ENCODE measurements at places on chromosomes 4 and X.
A peak's percentile ranks its signal among the peaks of the same experiment; 100 is the strongest.

DNA sequence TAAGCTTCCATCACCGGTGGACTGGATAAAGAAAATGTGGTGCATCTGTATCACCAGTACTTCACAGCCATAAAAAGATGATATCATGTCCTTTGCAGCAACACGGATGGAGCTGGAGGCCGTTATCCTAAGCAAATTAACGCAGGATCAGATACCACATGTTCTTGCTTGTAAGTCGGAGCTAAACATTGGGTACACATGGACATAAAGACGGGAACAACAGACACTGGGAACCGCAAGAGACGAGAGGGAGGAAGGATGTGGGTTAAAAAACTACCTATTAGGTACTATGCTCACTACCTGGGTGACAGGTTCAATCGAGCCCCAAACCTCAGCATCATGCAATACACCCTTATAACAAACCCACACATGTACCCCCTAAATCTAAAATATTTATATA is 16.3 kb upstream of the IDS start:
- no peak for DNase-seq

GRCh38 chr4:140781596-140781995 is 25.4 kb upstream of the TBC1D9 start:
- no peak for DNase-seq

GRCh38 chr4:183621875-183622274 is 37.1 kb downstream of the RWDD4 start:
- no peak for DNase-seq

DNA sequence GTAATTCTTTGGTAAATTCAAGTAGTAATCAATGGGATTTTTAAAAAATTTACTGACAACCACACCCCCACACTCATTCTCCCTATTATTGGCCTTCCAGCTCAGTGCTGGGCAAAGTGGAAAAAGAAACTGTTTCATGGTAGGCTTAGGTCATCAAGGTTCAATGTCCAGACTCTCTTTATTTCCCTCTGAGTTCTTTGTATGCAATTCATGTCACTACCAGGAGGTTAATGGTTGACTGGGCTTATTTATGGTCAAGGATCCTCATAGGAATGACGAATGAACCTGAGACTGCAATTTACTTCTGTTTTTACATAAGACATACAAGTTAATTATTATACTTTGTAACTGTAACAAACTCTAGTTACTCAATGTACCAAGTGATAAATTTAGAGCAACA is 403.2 kb downstream of the KLHL13 start:
- no peak for DNase-seq

GRCh38 chr4:112093636-112094202 is 51.5 kb upstream of the FAM241A start:
- DNase-seq = no peak

GRCh38 chrX:11724122-11725017 is 33.7 kb upstream of the MSL3 start:
- DNase-seq = peak; percentile 50

GRCh38 chrX:40097141-40097503 is 636 bp downstream of the BCOR start:
- DNase-seq = peak; percentile 17

GRCh38 chrX:120604361-120604782 is 471 bp downstream of the MCTS1 start:
- DNase-seq = peak; percentile 18

- peak; percentile 88 for DNase-seq
These were observed 278.0 kb upstream of the BOD1L1 start for GRCh38 chr4:13905543-13905942.

DNA sequence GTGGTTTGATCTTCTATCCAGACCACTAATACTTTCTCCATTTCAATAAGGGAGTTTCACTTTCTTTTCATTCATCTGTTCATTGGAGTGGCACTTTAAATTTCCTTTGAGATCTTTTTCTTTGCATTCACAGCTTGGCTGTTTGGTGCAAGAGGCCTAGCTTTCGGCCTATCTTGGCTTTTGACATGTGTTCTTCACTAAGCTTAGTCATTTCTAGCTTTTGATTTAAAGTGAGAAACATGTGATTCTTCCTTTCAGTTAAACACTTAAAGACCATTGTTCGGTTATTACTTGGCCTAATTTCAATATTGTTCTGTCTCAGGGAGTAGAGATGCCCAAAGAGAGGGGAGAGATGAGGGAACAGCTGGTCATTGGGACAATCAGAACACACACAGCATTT is 24.3 kb downstream of the CXCL13 start:
- DNase-seq = no peak

DNA sequence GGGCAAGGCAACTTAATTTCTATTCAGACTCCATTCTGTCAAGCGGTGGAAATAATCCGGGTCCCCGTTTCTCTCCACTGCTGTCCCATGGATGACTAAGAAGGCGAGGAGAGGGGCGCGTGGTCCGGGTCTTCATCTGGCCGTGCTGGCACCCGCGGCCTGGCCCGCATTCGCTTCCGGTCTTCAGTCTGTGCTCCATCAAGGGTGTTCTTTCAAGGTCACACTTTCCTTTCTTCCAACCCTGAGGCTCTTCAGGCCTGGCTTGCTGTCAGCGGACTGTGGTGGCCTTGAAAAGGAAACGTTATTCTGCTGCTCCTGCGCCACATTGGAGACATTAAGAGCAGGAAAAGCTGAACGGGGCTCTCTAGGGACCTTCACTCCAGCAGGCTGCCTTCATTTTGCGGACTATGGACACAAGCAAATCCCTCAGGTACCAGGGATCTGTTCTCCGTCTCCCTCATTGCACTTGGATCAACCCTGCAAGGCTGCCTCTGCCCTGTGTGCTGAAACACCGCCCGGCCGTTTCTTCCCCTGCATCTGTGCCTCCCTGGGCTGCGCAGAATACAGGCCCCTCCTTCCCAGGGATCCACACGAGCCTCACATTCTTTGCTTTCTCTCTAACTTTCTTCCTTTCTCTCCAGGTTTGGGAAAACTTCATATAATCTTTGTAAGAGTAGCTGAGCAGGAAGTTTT is 5.7 kb upstream of the SLC25A4 start:
- DNase-seq = no peak

DNA sequence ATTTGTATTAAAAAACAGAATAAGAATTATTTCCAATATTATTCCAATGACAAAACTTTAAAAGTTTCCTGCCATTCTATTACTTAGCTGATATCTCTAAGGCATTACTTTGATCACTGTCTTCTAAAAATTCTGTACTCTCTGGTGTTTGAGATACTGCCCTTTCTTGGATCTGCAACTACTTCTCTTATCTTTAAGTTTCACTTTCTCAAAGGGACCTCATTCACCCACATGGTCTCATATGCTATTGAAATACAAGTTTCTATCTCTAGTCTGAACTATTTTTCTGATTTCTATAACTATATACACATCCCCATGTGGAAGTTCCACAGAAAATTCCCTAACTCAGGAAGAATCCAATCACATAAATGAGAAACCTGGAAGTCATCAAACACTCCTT is 22.2 kb downstream of the TMPRSS11E start:
- no peak for DNase-seq

GRCh38 chr4:139643042-139643895 is 22.4 kb upstream of the MGST2 start:
- DNase-seq = no peak

- DNase-seq = peak; percentile 86
These were observed at the start of gene UBQLN2 for GRCh38 chrX:56563231-56564161. Gene UBQLN2, plus strand, starts transcription at chrX:56563627. Its CDS starts 247 bp downstream, at chrX:56563874.

DNA sequence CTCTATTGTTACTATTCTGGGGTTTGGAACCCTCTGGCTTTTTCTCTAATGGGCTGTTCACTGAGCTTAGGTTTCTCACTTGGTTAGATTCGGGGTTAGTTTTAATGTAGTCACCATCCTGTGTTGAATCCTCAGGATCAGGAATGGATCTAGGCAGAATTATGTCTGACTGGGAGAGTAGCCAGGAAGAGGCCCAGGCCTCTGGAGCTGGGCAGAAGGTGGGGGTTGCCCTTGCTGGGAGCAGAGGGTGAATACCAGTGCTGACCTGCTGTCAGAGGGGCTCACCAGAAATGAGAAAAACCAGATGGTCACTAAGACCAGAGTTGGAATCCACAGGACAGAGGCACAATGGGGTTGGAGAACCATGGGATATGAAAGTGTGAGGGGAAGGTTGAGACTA is 126.6 kb upstream of the SLC4A4 start:
- no peak for DNase-seq

DNA sequence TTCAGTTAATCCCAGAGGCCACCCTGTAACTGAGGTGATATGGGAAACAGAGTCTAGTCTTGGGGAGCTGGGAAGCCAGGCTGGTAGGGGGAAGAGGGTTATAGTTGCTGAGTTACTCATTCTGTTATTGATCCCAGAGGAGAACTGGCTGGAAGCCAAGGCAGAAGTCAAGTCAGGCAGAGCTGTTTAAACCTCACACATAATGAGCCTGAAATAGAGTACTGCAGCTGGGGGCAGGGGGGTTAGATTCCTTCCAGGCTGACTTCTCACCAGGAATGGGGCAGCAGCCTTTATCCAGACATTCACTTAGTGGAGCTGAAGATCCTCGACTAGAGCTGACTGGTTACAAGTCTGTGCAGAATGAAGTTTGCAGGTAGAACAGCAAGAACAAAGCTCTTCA is 144.9 kb downstream of the C4orf33 start:
- no peak for DNase-seq

GRCh38 chr4:184064877-184065276 is 152.8 kb downstream of the ENPP6 start:
- no peak for DNase-seq

DNA sequence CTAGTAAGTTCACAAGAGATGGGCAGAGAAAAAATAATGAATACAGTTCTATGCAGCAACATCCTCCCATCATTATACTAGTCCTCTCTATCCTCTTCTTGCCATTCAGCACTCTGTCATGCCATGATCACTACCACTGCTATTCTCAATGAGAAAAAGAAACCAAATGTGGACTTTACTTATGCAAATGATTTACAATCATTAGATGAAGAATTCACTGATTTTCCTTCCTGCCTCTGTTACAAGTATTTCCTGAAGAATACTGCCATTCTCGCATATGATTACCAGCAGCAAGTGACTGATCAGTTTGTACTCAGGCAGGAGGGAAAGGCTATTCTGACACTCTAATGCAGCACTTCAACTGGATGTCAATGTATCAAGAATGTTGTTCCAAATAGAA is 50.3 kb downstream of the WDFY3 start:
- DNase-seq = peak; percentile 68

DNA sequence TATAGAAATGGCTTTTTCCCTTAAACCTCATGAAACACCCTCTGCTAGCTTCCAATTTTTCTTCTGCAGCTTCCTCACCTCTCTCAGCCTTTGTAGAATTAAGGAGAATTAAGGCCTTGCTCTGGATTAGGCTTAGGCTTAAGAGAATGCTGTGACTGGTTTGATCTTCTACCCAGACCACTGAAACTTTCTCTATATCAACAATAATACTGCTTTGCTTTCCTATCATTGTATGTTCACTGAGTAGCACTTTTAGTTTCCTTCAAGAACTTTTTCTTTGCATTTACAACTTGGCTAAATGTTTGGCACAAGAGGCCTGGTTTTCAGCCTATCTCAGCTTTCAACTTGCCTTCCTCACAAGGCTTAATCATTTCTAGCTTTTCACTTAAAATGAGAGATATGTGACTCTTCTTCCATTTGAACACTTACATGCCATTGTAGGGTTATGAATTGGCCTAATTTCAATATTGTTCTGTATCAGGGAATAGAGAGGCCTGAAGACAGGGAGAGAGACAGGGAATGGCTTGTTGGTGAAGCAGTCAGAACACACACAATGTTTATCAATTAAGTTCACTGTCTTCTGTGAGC is 28.2 kb downstream of the TMEM154 start:
- no peak for DNase-seq

DNA sequence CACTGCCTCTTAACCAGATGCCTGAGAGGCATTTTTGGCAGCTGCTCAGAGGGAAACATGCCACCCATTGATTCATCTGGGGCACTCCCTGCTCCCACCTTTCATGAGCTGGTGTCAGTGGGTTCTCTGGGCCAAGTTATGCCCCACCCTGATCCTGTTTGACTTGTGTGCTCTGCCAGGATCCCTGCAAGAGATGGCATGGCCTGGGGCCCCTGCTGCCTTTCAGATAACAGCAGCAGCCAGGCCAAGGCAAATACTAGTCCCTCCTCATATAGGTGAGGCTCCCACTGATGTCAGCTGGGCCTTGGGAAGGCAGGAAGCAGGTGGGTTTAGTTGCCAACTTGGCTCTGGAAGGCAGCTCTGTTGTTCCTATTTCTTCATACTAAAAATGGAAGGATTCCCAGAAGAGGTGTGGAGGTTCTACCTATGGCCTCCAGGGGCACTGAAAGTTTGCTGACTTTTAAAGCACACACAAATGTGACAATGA is 192.9 kb upstream of the RBPJ start:
- no peak for DNase-seq

GRCh38 chr4:156725257-156725656 is 246.3 kb downstream of the PDGFC start:
- DNase-seq = no peak

DNA sequence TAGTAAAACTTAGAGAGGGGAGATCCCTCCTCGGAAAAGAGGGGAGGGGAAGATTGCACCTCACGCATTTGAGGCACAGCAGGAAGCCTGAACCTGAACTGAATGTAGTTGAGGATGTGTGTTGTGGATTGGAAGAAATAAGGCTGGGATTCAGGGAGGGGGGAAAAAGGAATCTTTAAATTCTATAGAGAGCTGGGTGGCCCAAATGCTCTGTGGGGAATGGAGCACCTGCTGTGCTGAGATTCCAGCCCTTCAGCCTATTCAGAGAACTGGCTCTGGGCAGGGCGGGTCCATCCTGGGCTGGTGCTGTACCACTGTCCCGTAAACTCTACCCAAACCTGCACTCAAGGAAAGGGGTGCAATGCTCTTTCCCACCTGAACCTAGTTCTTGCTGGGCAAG is 4.1 kb downstream of the FOXO4 start:
- no peak for DNase-seq

GRCh38 chr4:2837904-2838496 is 5.6 kb upstream of the ADD1 start:
- DNase-seq = peak; percentile 67

- DNase-seq = peak; percentile 7
These were observed 260.9 kb downstream of the GLUD2 start for GRCh38 chrX:121308276-121308805.

- no peak for DNase-seq
These were observed 335.8 kb downstream of the FAT4 start for GRCh38 chr4:125650557-125650956.

DNA sequence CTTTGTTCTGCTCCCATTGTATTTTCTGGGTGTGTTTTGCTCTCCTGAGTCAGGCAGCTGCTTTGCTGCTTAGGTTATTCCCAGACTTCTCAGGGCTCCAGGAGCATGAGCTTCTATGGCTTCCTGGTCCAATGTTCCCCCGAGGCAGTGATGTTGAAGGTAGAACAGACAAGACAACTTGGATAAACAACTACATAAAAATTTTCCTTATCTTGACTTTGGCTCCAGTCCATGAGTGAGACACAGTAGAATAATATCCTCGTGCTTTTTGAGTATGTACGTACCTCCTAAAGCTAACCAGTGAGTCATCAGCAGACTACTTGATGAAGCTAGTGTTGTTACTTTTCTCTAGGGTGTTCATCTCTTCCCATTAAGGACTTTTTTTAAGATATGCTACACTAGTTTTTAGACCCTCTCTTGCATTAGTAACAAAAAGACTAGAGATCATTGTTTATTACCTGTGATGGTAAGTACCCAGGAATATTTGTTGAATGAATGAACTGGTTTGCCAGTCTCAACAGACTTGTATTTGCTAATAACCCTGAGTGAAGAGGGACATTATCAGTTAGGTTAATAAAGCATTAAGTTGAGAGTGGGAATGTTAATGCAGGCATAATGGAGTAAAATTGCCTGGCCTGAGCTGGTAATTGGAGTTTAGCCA is 131.9 kb downstream of the FHIP1A start:
- DNase-seq = peak; percentile 71

- DNase-seq = peak; percentile 8
These were observed 615.1 kb downstream of the ANKRD50 start for GRCh38 chr4:124097447-124097846.

GRCh38 chrX:82163701-82164100 is 961.8 kb downstream of the SH3BGRL start:
- DNase-seq = no peak
